ENCODE measurements at places on chromosomes 13 and 19.

GRCh38 chr19:1394252-1395193 lies 6.8 kb downstream of the GAMT start:
- DNase-seq: no peak

DNA sequence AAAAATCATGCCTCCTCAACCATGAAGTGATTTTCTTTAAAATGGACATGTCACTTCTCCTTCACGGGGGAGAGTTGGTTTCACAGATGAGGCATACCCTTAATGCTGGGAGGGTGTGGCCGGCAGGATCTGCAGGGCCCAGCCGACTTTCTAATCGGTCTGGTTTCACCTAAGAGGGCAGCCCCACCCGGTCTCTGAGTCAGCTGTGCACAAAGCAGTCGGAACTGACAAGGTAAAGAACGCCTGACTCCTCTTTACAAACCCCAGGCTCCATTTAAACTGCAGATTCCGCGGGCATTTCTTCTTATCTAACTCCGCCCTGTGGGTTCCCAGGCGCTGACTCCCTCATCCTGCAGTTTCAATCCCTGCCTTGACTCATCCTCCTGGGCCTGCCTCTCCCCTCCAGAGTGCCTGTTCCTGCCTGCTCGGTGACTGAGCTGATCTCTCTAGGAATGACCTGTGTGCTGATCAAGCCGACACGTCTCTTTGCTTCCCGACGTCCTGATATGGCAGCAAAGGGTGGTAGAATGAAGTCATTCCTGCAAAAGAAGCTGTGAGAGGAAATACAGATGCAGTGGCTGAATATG lies 63.4 kb downstream of the EFNB2 start:
- DNase-seq: peak; percentile 62

- DNase-seq: no peak
These were observed 58.3 kb upstream of the SLC15A1 start for GRCh38 chr13:98810746-98811145.

DNA sequence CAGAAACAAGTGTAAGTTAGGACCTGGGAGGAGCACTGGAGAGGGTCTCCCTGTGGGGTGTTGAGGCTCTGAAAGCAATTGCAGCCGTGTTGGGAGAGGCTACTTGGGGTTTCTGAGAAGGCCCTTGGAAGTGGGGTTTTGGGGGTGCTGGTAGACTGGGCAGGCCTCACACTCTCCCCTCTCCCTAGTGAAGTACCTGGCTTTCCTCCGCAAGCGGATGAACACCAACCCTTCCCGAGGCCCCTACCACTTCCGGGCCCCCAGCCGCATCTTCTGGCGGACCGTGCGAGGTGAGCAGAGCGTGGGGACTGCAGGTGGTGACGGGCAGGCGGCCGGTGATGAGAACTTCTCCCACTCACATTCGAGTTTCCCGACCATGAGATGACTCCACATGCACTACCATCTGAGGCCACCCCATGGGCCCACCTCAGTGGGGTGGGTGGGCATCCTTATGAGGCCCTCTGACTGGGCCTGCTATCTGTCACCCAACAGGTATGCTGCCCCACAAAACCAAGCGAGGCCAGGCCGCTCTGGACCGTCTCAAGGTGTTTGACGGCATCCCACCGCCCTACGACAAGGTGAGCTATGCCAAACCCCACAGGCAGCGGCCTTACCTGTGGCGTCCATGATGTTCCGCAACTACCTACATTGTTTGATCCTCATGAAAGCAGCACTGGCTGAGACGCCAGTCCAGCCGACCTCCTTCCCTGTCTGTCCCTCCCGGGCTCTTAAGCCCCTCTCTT lies 3.0 kb downstream of the RPL13A start:
- DNase-seq: no peak

- DNase-seq: no peak
These were observed 1.5 kb downstream of the GIPC3 start for GRCh38 chr19:3586707-3587346.

DNA sequence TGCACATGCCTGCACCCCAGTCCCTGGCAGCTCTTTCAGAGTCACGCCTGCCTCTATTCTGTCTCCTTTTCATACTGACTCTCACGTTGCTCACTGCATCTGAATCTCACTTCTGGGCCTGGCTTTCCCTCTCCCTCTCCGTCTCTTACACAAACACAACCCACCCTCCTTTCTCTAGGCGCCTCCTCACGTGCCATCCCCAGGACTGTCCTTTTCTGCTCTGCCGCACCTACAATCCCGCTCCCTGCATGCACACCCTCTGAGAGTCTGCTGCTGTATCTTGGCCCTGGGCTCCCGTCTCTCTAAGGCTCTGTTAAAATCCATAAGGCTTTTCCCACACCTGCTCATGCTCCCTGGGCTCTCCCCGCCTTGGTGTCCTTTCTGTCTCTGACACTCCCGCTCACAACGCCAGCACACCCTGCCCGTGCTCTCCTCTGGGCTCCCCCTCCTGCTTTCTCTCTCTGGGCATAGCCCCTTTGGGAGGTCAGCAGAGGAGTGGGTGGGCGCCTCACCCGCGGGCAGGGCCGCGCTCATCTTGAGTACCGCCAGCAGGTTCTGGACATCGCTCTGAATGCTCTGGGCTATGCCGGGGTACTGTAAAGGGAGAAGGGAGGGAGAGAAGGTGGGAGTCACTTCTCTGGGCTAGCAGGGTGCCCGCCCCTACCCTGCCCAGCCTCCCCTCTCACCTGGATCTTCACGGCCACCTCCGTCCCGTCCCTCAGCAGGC lies 12.7 kb upstream of the NUMBL start:
- no peak for DNase-seq

GRCh38 chr19:48627201-48627864 lies 8.0 kb downstream of the SPHK2 start:
- DNase-seq: no peak

DNA sequence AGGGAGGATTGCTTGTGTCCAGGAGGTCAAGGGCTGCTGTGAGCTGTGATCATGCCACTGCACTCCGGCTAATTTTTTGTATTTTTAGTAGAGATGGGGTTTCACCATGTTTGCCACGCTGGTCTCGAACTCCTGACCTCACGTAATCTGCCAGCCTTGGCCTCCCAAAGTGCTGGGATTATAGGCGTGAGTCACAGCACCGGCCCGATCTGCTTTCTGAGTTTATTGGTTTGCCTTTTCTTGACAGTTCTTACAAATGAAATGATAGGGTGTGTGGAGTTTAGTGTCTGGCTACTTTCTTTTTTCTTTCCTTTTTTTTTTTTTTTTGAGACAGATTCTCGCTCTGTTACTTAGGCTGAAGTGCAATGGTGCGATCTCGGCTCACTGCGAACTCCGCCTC lies 848 bp downstream of the C19orf44 start:
- DNase-seq: no peak

GRCh38 chr19:53971673-53972072 lies 8.9 kb downstream of the CACNG8 start:
- DNase-seq: no peak

DNA sequence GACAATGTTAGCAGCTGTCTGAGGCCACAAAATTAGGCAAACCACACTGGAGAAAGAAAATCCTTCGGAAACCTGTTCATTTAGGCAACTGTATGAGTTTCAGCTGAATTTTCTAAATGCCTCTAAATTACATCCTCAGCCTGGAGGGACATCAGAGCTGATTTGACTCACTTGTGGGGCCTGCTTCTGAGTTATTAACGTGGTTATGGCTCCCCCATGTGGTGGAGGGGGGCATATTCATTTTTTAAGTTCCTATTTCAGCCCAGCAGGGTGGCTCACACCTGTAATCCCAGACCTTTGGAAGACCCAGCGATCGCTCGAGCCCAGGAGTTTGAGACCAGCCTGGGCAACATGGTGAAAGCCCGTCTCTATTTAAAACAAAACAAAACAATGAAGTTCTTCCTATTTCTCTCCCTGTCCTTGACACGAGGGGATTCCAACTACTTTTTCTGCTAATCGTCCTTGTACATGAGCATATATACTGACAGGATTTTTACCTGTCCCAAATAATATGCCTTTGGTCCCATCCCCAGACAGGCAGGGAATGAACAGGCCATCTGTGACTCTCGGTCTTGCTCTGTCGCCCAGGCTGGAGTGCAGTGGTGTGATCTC lies 31.5 kb upstream of the HIF3A start:
- DNase-seq: no peak

GRCh38 chr19:18172331-18173053 lies 1.1 kb upstream of the IFI30 start:
- no peak for DNase-seq

GRCh38 chr13:26538363-26539317 lies 18.8 kb upstream of the WASF3 start:
- no peak for DNase-seq

DNA sequence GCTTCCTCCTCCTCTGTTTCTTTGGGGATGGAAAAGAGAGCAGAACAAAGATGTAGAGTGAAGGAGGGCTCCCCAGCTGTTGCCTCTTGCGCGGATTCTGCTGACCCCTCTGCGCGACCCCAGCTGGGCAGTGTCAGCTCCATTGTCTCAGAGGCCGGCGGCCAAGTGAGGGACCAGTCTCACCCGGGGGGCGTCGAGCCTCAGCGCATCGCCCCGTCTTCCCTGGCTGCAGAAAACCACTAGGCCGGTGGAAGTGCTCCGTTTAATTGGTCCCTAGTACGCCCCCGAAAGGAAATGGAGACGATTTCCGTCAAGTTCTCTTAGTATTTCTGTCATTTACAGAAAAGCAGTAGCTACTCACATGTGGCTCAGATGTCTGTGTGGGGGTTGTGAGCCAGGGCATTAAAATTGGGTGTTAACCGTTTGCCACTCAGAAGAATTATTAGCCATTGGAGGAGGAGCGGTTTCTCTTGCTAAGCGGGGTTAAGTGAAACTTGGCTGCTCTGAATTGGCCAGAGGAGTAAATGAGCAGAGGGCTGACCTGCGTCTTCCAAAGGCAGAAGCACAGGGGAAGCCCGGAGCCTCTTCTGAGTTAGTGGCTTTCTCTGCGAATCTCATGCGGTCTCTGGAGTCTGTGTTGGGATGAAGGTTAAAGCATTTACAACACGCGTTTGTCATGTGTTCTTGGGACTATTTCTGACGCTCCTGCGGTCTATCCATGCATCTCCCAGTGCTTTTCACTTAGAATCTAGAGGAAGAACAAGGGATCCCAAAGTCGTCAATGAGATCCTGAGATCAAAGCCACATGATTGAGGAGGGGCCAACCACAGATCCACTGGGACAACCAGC lies 132.8 kb upstream of the MYO16 start:
- no peak for DNase-seq

DNA sequence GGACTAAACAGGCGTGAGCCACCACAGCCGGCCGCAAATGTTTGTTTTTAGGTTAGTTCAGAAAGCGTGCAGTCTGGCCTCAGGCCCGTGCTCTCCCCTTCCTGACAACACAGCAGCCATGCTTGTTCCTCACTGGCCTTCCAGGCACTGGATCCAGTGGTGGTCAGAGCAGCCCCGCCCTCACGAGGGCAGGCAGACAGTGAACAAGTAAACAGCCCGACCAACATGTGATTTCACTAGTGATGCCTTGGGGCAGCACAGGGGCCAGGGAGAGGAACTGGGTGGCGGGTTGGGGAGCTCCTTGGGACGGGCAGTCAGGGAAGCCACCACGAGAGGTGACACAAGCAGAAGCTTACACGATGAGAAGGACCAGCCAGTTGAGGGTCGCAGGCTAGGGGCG lies 40.8 kb downstream of the CAPN12 start:
- DNase-seq: no peak

DNA sequence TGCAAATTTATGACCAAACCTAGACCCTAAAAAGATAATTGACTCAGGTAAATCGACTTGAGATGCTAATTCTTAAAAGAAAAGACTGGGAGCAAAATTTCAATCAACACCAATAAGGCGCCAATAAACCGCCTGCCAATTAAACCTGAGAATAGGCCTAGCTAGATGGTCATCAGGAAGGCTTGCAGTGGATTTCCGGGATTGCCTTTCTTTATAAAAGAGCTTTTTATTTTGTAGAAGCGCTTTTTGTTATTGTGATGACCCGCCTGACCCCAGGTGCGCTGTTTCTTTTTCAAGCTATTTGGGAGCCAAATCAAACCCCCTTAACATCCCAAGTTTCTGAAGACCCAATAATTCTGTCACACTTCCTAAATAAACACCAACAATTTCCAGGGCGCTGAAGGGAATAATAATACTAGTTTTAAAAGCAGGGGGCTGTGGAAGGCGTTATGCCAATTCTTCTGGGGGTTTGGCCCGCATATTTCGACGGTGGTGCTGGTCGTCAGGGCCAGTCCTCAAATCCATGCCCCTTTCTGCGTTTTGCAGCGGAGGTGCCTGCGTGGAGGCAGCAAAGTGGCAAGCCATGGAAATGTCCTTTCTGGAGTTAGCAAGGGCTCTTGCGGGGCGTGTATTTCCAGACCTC lies 2.9 kb upstream of the ZIC5 start:
- DNase-seq: no peak

DNA sequence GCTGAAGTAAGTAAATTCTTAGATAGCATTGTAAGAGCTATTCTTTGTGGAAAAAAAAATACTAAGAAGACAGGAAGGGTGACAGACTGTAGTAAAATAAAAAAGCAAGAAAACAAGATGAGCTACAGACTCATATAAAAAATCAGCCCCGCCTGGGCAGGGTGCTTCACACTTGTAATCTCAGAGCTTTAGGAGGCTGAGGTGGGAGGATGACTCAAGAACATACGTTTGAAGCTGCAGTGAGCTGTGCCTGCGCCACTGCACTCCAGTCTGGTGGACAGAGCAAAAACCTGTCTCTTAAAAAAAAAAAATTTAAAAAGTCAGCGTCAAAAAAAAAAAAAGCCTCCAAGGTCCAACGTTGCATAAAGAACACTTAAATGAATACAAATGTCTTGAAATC lies 102.1 kb downstream of the VWA8 start:
- no peak for DNase-seq

DNA sequence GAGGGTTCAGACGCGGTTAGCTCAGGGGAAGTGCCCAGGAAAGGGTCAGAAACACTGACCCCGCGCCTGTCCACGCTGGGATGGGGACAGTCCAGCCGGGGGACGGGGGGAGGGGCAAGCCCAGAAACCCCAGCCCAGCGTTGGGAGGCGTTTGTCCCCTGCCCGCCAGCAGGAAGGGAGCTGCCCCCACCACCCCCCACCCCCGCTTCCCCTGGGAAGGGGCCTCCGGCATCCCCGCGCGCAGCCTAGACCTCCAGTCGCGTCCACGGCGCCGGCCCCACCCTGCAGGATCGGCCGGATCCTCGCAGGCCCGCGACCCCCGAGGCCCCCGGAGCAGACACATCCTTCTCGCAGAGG lies 277 bp downstream of the GIPC1 start:
- no peak for DNase-seq

DNA sequence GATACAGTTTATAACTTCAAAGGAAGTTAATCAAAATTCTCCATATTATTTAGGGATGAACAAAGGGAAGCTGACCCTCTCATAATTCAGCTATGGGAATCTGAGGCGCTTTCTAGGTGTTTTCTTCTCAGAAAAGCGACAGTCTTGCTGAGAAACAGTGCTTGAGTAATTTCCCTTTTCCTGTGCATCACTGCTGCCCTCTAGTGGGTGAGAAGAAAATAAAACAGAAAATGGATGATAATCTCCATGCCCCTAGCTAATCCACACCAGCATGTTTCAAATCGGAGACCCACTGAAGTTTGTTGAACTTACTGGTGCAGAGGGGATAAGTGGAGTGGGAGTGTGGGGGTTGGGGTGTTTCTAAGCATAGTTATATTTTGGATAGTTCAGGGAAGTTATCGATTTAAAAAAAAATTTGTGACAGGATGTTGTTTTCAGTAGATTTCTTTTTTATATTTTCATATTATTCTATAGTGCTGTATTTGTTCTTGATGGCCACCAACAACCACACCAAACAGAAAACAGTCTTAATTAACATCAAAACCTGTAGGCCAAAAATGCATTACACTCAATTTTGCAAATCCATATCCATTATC lies 21.4 kb downstream of the LCP1 start:
- no peak for DNase-seq
